Activated effector memory CD4-positive, alpha-beta T cell treated with Interleukin-2 at 50 U/mL for 16 hours (primary cell): ENCODE measurements at places on chromosomes 2 and 18.

- DNase-seq, result no peak
These were observed 112.8 kb downstream of the UPP2 start for GRCh38 chr2:158214431-158214830.

DNA sequence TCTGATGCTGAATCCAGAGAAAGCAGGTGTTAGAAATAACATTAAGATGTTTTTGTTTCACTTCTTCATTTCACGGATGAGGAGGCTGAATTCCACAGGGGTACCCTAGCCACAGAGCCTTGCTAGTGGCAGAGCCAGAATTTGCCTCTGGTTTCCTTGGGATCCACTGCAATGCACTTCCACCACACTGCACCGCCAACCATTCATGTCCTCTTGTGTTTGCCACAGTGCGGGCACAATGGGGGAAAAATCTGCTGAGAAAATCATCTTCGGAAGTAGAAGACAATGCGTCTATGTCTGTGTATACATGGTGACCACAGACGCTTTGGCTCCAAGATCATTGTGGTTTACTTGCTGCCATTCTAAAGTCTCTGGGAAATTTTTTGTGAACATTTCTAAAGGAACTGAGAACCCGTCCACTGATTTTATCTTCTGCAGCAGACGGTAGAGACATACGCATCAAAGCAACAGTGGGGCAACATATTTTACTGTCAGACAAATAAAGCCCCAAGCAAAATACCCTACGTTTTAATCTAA, 14.9 kb downstream of the ICOS start:
- DNase-seq, result peak; percentile 30

DNA sequence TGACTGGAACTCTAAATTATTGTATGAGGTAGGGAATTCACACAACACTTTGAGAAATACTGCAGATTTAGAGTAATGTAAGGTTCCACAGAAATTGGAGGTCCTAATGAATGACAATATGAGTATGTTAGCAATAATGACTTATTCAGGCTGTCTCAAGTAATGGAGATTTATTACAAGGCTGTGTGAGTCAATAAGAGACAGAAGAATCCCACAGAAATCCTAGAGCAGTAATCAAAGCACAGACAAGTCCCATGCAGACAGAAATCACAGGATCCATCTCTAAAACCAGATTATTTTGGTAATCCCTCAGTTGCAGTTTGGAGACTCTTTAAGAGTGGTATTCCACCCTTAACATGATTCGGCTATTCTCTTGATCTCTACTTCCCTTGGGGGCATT, 83.6 kb downstream of the FAM161A start:
- no peak for DNase-seq

DNA sequence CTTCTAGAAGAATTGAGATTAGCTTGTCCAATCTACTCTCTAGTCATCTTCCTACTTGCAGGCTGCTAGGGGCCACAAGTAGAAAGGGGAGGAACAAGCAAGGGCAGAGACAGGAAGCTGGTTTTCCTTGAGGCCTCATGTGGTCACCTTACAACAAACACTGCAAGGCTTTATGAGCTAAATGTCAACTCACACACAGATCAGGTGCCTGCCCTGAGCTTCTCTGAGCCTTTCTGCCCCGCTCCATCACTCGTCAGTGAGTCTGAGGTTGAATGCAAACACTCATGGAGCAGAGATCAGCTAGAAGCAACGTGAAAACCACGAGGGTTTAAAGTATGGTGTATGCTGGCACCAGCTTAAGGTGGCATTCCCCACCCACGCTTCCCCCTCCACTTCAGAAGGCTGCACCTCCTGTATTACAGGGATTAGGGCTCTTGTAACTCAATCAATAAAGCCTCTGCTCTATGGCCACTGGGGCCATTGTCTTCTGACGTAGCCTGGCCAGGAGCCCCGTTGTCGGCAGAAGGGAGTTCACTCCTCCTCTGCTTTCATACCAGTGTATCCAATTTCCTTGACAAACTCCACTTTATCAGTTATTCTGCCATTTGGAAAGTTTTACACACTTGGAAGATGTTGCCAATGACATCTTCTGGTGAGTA, 5.4 kb upstream of the CRYGC start:
- DNase-seq, result no peak

- no peak for DNase-seq
These were observed 62.6 kb downstream of the MDH1 start for GRCh38 chr2:63651356-63651755.

GRCh38 chr2:197137826-197138477, 172.6 kb downstream of the ANKRD44 start:
- DNase-seq, result no peak

DNA sequence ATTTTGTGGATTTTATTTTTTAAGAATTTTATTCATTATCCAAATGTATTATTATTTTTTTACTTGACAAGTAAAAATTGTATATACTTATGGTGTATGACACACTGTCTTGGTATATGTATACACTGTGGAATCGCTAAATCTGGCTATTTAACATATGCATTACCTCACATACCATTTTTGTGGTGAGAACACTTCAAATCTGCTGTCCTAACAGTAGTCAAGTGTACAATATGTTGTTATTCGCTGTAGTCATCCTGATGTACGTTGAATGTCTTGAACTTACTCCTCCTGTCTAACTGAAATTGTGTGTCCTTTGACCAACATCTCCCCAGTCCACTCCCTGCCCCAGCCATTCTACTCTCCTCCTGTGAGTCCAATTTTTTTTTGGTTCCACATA, 153.2 kb upstream of the PTPRM start:
- no peak for DNase-seq

DNA sequence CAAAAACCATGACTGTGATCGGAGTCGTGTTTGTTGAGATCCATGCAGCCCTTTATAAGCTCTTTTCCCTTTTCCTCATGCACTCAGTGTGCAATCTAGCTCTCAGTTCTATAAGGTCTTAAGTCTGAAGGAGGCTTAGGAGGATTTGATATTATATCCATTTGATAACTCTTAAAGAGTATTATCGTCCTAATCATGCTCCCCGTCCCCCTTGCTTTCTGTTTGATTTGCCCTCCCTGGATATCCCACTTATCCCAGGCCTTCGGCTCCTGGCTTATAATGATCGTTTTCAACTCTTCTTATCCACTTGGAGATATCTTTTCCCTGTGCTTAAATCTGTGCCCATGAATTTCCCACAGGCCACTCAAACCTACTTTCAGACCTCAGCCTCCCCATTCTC, 1917.7 kb upstream of the PIK3C3 start:
- no peak for DNase-seq

GRCh38 chr2:49248506-49248905, 94.2 kb upstream of the FSHR start:
- no peak for DNase-seq

DNA sequence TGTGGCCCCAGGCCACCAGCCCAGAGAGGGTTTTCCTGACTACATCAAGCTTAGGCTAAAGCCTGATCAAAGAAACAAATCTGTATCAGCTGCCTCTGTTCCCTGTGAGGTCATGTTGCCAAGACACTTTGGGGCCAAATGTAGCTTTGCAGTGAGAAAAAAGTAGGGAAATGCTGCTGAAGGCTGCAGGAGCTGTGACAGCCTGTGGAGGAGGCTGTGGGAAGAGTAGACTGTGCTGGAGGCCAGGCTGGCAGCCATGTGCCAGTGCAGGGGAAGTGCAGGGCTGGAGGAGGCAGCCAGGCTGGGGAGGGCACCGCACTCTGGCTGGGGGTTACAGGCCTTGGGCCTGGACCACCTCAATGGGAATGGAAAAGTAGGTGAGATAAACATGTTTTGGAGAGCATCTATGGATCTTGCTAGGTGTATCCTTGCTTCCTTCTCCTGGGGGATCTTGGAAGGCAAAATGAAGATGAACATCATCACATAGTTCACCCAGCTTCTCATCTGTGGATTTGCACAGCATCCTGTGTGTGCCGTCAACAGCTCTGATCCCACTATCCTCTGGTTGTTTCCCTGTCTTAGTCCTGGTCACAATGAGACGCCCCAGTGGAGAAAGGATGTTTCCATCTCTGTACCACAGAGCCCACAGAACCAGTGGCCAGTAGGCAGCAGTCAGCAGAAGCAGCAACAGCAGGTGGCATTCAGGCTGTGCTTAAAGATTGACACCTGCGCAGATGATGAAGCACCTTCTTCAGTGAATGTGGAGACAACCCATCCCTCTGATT, 103.8 kb upstream of the COPS8 start:
- no peak for DNase-seq

GRCh38 chr18:56038171-56039030, 450.4 kb upstream of the TCF4 start:
- no peak for DNase-seq

DNA sequence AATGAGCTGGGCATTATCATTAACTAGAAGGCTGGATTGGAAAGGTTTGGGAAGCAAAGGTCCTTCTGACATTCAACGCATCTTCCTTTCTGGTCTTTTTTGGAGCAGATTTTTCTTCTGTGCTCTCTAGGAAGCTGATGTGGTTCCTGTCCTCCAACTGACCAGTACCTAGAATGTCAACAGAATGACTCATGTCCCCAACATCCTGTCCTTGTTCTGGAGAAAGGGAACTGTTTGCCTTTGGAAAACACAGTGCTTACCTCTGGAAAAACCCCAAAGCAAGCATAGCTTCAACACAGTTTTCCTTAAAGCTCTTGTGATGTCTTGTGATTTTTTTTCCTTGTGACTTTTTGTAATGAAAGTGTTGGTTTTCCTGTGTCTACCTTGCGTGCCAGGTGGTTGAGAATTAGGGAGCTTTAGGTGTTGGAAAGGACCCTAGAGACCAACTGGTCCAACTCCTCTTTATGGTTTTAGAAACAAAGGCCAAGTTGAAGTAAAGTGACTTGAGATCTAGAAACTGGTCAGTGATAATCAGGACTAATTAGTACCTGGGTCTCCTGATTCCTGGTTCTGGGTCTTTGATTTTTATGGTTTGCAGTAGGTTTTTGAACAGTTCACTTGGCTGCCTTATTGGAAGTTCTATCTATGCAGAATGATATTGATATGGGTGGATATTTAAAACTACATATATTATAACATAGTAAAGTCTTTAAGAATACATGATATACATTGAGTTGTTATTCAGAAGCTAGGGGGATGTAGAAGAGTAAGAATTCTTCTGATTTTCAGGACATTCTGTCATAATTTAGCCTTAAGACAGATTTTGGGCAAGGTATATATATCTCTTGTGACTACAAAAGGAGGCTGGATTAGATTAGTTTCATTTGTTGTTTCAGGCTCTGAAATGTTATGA, 70.5 kb downstream of the FMNL2 start:
- DNase-seq, result no peak

DNA sequence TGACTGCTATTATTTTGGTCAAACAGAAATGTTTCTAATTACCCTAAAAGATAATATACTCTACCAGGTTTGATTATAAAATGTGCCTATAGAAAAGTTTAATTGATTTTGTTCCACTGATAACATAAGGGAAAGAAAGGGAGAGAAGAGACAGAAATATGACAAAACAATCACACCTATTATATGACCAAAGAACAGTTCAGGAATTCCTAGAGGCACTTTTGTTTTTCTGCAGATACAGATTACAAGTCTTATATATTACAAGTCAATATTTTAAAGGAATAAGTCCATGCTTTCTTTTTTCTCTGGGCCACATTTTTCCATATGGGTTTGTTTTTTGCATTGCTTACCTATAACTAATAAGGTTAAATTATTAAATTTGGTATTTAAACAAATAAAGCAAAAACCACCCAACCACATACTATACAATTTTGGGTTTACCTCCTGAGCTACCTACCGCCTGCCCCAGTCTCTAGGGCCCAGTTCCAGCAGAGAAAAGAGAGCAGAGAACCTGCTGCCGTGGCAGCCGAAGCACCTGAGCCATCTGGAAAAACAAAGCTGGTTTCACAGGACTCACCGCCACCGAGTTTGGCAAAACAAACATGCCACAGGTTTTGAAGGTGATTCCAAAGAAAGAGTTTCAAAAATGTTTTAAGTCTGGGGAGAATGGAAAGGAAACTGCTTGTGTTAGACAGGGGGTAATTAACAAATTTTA, 92.1 kb downstream of the DYM start:
- DNase-seq, result no peak

DNA sequence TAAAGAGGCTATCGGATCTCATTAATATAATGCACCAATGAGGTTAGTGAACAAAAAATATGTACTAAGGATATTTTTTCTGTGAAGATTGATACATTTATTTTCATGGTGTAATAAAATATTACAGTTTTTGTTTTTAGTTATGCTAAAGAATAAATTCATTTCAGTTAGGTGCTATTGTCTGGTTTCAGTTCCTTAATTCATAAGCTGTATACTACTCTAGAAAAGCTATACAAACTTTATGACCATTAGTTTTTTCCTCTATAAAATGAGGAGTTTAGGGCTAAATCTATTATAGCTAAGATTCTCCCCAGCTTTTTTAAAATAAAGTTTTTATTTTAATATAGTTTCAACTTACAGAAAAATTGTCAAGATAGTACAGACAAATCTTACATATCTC, 1311.7 kb upstream of the NXPH2 start:
- DNase-seq, result no peak

GRCh38 chr18:48842259-48843061, 108.3 kb downstream of the SMAD7 start:
- peak; percentile 45 for DNase-seq

DNA sequence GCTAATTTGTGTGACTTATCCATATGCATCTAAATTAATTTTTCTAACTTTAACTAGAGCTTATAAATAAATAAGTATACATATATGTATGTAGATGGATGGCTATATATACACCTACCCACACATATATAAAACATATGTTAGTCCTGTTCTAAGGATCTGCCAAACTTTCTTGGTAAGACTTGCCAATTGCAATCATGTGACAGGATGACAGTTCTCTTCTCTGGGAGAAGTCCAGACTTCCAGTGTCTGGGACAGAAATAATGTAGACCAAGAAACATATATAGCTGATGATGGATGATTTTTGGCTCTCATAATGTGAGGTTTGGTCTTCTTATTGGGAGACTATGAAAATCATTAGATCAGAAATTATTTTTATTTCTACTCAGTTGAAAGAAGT, 30.6 kb upstream of the NR4A2 start:
- DNase-seq, result no peak

DNA sequence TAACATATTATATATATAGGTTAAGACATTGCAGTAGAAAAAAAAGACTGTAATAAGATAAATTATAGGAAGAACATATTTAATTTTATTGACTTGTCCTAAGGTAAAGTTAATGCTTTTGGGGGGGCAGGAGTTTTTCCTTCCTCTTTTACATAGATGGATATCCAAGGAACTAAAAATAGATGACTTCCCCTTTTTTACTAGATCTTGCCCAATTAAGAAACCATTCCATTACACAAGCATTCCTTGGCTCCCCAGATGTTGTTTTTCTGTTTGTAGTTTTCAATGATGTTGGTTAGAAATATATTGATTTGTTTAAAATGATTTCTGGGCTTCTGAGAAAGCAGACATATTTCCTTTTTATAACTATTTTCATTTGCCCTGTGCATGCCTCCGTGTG, 22.4 kb upstream of the PMAIP1 start:
- DNase-seq, result no peak

GRCh38 chr2:148965623-148966437, 72.7 kb upstream of the LYPD6B start:
- no peak for DNase-seq

DNA sequence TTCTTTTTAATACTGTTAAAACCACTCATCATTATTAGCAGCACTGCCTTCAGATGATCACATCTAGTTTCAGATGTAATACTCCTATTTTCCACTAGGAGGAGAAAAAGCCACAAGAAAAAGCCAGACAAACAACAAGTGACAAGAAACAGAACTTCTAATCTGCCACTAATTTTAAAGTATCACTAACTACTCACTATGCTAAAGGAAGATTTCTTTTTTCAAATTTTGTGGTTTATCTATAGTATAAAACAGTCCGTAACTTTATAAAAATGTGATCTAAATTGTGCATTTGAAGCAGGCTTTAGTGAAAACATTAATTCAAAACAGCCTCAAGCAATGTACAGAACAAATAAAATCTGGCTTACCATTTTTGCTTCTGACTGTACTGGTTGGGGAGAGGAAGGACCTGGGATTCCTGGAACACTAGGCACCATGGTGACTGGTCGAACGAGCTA, 56.8 kb downstream of the ATF2 start:
- DNase-seq, result no peak
